ENCODE measurements at places on chromosomes 3 and 15.
A peak's percentile ranks its signal among the peaks of the same experiment; 100 is the strongest.

- DNase-seq, result no peak
Measured at GRCh38 chr3:72924055-72924454, 36.2 kb downstream of the GXYLT2 start.

GRCh38 chr3:16789344-16790120 is 95.2 kb upstream of the PLCL2 start:
- DNase-seq, result peak; percentile 33

- DNase-seq, result no peak
Measured at GRCh38 chr3:66904831-66905493, 93.1 kb upstream of the KBTBD8 start.

DNA sequence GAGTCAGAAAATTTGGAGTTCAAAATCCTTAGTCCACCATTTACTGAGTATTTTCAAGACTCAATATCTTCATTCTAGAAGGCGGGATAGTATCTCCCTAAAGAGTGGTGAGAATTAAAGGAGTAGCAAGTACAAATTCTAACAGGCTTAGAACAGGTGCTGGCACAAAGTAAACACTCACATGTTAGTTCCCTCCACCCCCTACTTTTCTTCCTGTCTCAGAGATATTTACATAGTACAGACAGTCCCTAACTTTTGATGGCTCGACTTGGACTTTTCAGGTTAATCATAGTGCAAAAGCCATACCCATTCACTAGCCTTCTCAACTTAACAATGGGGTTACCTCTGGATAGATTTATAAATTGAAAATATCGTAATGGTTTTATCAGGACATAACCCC is 476.2 kb upstream of the RASGRP1 start:
- no peak for DNase-seq

DNA sequence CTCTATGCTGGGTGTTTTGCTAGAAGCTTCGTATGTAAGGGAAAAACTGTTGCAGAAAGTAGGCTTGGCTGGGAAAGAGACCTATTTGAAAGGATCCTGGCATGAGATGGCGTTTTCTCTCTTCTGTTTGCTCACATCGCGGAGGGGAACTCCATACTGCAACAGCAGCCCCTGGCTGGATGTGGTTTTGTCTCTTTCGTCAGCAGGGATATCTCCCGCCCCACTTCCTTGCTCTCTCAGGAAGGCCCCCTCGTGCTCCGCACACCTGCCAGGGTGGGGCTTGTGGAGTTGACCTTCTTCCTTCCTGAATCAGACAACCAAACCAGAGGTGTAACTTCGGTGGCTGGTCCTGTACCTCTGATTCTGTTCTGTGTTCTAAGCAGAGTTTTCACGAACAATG is 26.4 kb upstream of the MYZAP start:
- no peak for DNase-seq

DNA sequence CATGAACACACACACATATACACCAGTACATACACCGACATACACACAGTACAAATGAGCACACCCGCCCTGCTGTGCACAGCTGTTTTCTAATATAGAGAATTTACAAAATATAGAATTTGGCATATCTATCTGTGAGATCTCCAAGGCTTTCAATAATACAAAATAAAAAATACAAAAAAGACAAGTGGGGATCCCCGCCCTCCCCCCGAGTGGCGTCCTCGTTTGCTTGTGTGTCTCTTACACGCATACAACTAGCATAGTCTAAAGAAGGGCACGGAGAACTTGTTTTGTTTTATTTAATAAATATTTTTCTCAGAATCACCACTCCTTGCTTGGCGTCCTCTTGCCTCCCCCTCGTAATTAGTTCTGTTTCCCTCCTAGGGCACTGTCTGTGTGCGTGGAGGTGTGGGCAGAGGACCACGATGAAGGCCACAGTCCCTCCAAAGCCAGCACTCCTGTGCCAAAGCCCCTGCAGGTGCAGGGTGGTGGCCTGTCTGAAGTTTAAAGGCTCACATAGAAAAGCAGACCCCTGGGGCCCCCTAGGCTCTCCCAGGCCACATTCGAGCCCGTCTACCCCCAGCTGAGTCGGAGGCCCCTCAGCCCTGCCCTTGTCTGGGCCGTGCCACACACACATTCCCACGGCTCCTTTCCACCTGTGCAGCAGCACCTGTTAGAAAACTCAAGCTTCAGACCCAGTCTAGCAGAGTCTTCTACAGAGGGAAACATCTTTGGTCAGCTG is 82.1 kb downstream of the SEC22A start:
- DNase-seq, result no peak

GRCh38 chr3:128426128-128426921 is 40.4 kb downstream of the DNAJB8 start:
- DNase-seq, result peak; percentile 42

DNA sequence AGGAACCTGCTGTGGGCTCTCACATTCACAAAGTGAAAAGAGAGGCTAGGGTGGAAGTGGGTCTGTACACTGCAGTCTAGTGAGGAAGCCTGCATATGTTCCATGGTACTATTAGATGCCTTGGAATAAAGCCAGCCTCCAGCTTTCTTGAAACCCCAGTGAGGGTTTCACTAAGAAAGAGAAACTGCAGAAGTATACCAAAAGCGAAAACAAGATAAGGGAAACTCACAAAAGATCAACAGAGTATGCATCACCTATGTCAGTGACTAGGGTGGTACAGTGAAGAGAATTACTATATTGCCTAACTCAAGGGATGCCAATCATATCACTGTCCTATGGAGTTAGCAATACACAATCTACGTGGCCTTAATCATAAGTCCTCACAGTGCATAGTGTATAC is 212.5 kb upstream of the GADL1 start:
- no peak for DNase-seq

- DNase-seq, result no peak
Measured at GRCh38 chr3:119690043-119690656, 12.7 kb upstream of the CFAP91 start.

DNA sequence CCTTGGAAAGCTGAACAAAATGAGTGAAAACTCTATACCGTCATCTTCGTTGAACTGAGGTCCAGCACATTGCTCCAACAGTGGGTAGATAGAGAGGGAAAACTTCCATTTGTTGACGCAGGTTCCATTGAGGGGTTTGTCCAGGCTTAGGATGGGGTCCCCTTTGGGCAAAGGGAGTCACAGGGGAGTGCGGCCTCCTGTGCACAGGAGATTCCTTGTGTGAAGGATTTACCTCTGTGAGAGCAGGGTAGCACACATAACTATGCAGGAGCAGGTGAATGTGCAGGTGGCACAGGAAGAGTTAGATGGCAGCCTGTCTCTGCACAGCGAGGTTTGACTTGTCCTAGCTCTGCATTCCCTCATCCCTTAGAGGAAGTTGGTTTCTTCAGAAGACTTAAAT is 139.3 kb downstream of the SNRPN start:
- DNase-seq, result no peak

DNA sequence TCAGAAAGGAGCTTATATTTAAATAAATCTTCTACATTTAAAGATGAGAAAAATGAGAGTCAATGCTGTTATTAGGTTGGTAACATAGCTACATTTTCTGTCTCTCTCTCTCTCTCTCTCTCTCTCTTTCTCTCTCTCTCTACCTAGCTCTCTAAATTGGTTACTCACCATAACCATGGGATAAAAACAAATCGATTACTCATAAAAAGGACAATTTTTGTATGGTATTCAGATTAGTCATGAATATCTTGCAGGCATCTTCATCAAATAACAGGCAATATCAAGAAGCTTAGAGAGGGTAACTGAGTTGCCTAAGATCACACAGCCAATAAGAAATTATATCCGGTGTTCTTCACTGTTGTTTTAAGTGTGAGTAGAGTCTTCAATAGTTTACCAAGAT is 81.8 kb upstream of the ALCAM start:
- no peak for DNase-seq

- DNase-seq, result no peak
Measured at GRCh38 chr3:124363476-124363875, 366.8 kb upstream of the UMPS start.

DNA sequence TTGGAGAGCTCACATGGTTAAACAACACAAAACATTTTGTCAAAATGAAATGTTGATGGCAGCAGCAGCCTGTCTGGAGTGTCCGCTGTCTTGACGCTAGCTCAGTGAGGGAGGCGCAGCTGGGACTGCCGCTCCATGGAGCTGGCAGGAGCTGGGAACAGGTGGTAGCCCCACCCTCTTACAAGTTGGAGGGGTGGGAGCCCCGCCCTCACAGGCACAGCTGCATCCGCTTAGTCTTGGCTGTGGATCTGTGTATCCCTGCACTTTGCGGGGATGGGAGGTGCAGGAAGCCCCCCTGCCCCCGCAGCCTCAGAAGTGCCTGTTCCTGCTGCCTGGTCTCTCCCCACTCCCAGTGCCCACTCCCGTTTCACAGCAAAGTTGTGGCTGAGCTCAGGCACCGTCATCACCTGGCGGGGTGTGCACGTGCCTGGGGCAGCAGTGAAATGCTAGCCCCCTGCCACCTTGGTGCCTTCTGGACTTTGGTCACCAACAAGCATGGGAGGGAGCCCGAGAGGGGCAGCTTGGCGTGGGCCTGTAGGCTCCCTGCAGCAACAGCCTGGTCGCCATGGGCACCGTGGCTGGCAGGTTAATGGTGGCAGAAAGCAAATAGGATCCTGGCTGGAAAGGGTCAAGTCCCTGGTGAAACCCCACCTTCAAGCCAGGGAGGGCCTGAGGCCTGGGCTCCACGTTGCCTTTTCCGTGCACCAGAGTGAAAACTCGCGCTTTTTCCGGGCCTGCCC is 53.8 kb upstream of the CADM2 start:
- no peak for DNase-seq

GRCh38 chr15:90710436-90711027 is 6.6 kb upstream of the BLM start:
- no peak for DNase-seq

DNA sequence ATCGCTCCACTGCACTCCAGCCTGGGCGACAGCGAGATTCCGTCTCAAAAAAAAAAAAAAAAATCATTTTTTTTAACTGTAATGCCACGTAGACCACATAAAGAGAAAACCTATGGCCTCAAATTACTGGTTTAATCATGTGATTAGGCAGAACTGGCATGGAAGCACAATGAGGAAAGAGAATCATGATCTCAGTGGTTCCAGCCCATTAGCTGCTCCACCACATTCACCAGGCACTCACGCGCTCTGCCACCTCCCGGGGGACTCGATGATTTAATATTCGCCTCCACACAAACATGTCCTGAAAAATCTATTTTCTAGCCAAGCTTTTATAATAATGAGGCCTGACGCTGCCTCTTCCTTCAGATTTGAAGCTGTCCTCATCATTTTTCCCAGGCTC is 204.7 kb downstream of the TBL1XR1 start:
- no peak for DNase-seq

DNA sequence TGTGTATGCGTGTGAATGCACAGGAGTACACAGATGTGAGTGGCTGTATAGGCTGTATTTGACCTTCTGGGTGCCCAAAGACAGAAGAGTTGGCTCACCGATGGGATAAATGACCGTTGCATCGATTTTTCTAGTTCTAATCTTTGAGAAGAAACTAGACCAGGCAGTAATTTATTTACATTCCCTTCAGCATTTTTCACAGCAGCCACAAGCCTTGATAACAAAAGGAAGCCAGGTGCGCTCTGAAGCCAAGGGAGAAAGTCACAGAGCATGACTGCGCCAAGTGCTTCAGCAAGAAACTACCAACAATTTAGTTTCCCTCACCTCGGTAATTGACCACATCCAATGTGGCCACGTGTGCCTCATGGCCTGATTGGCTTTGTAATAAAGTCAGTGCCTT is 5.9 kb upstream of the FAM3D start:
- DNase-seq, result no peak

GRCh38 chr3:46996689-46997452 is 17.4 kb downstream of the NBEAL2 start:
- DNase-seq, result no peak

GRCh38 chr15:38878026-38878425 is 313.4 kb upstream of the RASGRP1 start:
- DNase-seq, result no peak
